ENCODE measurements at places on chromosomes 2 and 18.
A peak's percentile ranks its signal among the peaks of the same experiment; 100 is the strongest.

DNA sequence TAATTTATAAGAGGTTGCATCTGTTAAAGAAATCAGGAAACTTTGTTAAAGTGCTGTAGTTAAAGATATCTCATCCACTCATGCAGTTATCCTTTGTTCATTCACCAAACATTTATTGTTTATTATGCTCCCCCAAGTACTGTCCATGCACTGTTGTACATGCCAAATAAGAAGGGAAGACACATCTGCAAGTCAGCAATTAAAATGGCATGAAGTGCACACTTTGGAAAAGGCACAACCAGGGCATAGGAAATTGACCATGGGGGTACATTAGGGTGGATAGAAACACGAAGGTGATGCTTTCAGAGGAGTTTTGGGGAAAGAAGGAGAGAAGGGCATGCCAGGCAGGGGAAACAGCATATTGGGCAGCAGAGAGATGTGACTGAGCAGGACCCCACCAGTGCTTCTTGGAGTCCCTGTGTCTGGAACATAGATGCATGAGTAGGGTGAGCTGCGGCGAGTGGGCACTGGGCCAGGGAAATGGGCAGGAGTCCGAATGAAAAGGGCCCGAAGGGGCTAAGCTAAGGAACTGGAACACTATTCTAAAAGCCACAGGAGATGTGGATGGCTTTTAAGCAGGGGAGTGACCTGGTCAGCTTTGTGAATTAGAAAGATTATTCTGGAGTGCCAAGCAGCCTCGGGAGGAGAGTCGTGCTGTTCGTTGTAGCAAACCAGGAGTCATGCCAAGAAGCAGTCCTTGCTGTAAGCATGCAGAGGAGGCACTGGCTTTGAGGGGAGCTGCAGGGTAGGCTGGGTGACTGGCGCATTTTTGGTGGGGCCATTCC, 316.3 kb downstream of the AGPS start:
- DNase-seq, result no peak

- no peak for DNase-seq
Measured at GRCh38 chr2:11998626-11999378, 252.4 kb downstream of the LPIN1 start.

DNA sequence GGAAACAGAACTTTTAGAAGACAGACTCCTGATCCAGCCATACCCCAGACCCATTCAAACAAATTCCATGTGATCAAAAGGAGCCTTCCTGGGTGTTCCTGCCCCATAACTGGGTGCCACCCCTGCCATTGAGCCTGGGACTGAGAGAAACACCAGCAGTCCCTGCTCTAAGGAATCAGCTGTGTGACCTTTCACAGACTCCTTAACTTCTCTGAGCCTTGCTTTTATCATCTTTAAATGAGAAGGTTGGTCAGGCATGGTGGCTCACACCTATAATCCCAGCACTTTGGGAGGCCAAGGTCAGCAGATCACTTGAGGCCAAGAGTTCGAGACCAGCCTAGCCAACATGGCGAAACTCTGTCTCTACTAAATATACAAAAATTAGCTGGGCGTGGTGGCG, 20.6 kb downstream of the CIDEA start:
- no peak for DNase-seq

GRCh38 chr2:65070172-65070830, 14.1 kb downstream of the CEP68 start:
- no peak for DNase-seq

DNA sequence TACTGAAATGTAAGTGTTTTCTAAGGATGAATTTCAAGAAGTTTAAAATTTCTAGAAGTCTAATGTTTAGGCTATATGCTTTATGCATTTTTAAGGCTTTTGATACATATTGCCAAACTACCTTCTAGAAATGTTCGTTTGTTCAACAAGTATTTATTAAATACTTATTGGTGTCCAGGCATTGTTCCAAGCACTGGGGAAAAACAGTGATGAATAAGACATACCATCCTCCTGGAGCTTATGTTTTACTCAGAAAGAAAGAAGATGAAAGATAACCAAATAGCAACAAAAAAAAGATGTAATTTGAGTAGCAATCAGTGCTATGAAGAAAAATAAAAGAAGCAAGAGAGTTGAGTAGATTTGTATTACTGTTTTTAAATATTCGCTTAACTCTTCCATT, 692.9 kb downstream of the SLC4A3 start:
- DNase-seq, result no peak

GRCh38 chr2:236402033-236402790, 138.0 kb upstream of the ASB18 start:
- no peak for DNase-seq

DNA sequence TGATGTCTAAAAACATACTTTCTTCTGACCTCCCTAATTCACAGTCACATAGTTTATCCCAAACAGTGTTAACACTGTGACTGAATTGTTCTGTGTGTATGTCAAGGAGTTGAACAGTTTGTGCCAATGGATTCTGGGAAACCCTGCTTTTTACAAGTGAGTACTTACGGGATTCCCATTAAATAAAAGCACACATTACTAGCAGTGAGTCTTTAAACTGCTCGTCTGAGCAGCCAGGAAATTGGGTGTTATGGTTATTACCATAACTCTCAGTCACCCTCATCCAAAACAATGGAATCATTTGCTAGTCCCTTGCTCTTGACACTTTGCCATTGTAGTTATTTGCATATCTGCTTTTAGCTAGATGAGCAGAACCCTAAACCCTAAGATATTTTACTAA, 209.1 kb downstream of the ZNF385B start:
- no peak for DNase-seq

DNA sequence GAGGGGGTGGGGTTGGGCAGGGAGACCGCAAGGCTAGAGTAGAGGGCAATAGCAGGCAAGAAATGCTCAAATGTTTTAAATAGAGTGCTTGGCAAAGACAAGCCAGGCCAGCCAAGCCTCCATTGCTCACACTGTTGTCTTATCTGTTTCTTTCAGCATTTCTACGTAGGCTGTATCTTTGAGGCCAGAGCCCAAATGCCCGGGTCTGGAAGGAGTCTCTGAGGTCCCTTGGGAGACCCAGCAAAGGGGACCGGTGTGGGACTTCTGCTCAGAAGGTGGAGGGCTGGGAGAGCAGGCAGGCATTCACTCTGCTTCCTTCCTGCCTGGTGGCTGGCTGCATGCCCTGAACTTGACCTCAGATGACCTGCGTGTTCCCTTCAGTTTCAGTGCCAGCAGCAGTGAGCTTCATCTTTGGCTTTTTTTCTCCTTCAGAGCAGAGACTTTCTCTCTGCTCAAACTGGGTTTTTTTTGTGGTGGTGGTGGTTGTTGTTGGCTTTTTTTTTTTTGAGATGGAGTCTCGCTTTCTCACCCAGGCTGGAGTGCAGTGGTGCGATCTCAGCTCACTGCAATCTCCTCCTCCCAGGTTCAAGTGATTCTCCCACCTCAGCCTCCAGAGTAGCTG, 13.7 kb upstream of the TET3 start:
- DNase-seq, result peak; percentile 58

- no peak for DNase-seq
Measured at GRCh38 chr2:218202266-218202665, 14.7 kb upstream of the ARPC2 start.

DNA sequence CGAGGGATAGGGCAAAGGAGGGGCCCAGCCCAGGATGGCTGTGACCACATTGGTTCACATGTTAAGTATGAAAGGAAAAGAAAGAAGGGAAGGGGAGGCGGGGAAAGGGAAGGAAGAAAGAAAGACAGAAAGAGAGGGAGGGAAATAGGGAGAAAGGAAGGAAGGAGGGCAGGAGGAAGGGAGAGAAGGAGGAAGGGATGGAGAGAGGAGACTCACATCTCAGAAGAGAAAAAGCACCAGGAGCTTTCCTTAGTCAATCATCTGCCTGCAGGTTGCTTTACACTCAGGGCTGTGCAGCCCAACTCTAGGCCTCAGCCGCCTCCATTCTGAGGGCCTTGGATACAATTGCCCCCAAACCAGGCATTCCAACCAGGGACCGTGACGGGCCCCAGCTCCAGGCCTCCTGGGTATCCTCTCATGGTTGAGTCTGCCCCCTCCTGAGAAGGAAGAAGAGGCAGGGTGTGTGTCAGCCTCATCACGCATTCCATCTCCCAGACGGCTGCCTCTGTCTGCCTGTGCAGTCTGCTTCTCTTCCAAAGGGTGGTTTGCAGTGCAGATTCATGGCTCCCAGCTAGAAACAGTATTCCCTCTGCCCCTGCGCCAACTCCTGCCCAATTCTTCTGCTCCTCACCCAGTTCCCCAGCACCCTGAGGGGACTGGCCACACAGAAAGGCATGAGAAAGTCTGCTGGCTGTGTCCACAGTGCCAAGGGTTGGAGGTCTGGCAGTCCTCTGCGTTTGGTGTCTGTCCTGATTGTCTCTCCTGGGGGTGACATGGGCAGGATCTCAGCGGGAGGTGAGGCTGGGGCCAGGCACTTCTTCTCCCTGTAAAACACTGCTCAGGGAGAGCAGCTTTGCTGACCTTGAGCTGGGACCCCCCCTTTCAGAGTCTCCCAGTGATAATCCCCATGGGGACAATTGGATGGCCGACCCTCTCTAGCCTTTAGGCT, 163.3 kb downstream of the SMAD7 start:
- DNase-seq, result no peak

DNA sequence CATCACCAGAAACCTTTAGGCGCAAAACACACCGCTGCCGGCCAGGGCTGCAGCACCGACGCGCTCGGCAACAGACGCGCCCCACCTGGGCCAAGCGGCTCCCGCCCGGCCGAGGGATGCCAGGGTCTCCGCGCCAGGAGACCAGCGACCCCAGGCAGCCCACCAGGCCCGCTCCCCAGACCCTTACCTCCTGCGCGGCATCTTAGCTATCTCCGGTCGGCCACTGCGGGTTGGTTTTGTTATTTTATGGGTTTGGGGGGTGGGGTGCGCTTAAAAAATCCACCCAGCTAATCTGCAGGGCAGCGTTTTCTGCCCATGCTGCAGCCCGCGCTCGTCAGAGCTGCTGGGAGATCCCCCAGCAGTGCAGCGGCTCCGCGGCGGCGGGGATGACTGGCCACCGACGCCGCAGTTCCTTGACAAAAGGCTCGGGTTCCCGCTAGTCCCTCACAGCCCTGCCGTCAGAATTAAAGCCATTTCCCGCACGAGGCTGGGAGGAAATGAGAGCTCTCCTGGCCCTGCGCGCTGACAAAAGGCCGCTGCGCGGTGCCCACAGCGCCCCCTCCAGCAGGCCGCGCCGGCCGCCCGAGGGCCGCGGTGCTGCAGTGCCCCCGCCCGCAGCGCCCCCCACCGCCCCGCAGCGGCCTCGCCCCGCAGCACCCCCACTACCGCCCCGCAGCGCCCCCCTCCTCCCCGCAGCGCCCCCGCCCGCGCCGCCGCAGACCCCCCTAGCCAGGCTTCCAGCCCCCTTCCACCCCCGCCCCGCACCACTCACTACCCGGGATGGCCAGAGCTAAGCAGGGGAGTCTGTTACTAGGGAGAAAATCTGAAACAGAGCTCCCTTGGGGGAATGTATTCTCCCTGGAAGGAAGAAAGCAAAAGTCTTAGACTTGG, at the start of gene ADD2:
Gene ADD2, minus strand, starts transcription at position 502 of the 891 bp plus-strand sequence. CDS start 61,792 bp downstream, outside the sequence.
- DNase-seq, result peak; percentile 44

GRCh38 chr2:2191110-2191707, 139.9 kb downstream of the MYT1L start:
- DNase-seq, result no peak
